Hippocampal formation (tissue), 2 donors: ENCODE measurements at places on chromosomes 4 and X.

DNA sequence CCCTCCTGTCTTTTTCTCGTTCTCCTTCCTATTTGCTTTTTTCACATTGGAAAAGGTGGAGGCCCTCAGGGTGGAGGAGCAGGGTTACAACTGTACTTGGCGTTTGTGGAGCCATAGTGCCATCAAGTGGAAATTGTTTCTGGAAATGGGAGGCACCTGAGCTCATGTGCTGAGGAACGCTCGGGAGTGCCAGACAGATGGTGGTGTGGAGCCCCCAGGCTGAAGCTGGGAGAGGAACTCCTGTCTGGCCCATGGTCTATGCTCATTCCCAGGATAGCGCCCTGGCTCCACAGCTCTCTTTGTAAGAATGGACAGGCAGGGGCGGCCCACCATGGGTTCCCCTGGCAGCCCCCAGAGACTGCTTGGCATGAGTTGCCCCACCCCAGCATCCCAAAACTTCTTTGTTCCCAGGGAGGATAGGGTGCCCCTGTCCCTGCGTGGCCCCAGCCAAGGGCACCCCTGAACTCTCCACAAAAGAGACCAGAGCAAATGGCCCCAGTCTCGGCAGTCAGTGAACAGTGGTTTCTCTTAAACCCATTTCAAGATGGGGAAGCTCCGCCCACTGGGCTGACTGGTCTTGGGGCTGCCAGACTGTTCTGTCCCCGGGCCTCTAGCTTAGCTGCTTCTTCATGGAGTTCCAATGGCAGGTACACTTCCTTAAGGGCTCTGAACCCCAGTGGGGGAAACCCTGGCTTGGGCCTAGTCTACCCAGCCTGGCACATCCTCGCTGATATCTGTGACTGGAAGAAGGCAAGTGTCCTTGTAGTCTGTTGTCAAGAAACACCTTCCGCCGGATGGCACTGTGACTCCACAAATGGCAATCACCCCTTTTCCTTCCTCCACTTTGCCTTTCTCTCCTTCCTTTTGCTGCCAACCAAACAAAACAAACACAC is 70.1 kb downstream of the NBDY start:
- peak; percentile 43 for DNase-seq

- no peak for DNase-seq
Measured at GRCh38 chr4:123953566-123953965, 557.0 kb downstream of the SPRY1 start.

GRCh38 chrX:118538386-118538785 is 42.8 kb downstream of the DOCK11 start:
- no peak for DNase-seq

DNA sequence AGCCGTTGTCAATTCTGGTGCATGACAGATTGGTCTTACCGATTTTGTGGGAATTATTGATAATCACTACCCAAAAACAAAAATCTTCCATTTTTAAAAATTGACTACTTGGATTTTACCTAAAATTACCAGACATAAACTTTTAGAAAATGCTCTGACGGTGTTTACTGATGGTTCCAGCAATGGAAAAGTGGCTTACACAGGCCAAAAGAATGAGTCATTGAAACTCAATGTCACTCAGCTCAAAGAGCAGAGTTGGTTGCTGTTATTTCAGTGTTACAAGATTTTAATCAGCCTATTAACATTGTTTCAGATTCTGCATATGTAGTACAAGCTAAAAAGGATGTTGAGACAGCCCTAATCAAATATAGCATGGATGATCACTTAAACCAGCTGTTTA is 23.0 kb upstream of the UGT2B17 start:
- DNase-seq, result no peak

DNA sequence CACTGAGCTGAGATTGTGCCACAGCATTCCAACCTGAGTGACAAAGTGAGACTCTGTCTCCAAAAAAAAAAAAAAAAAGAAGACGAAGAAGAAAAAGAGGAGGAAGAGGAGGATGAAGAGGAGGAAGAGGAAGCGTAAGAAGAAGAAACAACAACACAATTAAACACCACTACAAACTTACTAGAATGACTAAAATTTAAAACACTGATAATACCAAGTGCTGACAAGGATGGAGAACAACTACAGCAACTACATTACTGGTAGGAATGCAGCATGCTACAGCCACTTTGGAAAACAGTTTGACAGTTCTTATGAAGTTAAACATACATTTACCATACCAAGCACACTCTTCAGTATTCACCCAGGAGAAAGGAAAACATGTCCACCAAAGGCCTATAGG is 24.1 kb downstream of the LRBA start:
- no peak for DNase-seq

GRCh38 chr4:16157609-16158503 is 68.4 kb downstream of the TAPT1 start:
- DNase-seq, result no peak

DNA sequence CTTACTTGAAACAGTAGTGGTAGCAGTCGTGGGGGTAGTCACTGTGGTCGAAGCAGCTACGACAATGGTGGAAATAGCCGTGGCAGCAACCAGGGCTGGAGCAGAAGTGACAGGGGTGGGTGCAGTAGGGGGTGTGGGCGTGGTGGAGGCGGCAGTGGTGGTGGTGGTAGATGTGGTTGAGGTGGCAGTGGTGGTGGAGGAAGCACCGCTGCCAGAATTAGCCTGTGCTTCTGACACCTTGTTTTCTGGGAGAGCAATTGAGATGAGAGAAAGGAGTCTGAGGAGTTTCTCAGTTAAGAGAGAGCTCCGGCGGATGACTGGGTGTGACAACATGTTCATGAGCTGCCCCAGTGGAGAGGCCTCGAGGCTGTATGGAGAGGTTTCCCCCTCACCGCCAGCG is 113.5 kb upstream of the HSD17B10 start:
- DNase-seq, result no peak

DNA sequence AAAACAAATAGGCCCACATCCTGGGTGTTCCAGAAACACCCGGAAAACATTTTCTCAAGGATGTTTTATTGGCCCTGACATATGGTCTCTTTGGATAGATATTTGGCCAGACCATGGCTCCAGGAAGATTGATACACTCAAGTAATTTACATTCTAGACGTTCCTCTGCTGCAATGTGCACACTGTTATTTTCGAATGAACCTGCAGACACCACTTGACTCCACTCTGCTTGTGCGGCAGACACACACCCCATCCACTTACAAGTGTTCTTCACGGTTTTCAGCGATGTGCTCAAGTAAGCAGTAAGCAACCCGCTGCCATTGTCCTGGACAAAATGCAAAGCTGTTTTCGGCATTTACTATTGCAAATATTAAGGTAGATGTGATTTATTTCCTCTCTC is 12.0 kb upstream of the GPM6A start:
- DNase-seq, result no peak

DNA sequence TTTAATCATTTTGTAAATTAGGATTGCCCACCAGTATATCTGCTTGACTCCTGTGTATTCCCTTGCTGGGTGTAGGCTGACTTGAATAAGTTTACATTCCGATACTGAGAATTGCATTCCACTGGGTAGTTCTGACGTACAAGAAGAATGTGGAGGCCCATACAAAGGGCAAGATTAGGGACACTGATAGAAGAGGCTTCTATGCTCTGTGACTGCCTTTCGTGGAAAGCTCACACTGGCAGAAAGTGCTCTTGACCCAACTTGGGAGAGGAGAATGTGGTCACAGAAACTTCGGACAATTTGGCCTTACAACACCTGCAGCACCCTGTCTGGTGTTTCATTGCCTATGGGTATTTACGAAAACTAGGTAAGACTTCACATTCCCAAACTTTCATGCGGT is 126.3 kb downstream of the RAPGEF2 start:
- no peak for DNase-seq

DNA sequence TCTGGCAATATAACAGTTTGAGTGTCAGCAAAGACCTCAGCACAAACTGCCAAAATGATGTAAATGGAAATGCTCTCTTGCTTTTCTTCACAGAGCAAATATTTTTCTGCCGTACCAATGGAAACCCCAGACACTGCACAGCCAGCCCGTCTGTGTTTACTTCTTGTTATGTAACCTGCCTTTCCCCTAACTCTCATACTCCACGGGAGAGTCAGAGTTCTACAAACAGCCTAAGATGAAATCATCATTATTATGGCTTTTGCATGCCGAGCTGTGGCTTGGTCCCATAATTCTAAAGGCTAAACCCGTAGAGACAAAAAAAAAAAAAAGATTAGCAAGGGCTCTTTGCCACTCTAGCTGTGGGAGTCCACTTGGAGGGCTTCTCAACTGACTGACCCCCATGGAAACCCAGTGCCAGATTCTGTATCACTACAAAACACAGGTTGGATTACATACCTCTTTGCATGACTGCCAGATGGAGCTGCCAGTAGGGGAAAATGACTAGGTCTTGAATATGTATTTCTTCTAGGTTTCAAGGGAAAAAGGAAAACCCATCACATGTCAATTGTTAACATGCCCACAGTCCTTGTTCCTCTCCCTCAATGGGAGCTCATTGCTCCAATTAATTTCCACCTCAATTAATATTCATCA is 197.2 kb upstream of the CNKSR2 start:
- DNase-seq, result no peak

DNA sequence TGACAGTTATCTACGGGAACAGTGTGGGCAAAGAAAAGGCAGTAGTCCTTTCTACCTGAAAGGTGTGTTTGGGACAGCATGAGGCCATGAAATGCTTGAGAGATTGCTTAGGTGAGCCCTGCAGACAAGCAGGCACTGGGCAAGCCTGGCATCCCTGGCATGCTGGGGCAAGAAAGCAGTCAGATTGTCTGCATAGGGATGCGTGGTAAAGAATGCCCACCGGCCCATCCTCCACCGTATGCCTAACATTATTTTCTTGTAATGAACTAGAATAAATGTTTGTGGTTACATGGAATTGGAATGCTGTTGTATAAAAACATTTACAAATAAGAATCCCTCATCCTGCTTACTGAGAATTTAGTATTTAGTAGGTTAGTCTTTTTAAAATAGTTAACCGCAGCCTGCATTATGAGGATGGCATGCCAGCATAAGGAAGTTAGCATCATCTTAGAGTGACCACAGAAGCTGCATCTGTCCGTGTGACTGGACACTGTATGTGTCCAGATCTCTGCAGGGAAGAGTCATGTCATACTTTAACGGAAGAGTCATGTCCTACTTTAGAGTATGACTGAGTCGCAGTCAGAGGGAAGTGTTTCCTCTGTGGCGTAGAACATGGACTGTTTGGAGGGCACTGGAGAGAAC is 18.9 kb downstream of the ZBTB49 start:
- no peak for DNase-seq

GRCh38 chr4:185532293-185532692 is 3.0 kb downstream of the PDLIM3 start:
- no peak for DNase-seq

DNA sequence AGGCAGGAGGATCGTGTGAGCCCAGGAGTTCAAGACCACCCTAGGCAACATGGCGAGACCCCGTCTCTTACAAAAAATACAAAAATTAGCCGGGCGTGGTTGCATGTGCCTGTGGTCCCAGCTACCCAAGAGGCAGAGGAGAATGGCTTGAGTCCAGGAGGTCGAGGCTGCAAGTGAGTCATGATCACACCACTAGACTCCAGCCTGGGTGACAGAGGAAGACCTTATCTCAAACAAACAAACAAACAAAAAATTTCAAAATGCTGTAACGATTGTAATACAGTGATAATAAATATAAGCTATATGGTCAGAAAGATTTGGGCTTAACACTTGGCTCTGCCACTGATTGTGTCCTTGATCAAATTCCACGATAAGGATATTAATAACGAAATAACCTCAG is 24.2 kb downstream of the SLC25A4 start:
- no peak for DNase-seq

- no peak for DNase-seq
Measured at GRCh38 chr4:40292313-40292759, 42.8 kb upstream of the CHRNA9 start.

DNA sequence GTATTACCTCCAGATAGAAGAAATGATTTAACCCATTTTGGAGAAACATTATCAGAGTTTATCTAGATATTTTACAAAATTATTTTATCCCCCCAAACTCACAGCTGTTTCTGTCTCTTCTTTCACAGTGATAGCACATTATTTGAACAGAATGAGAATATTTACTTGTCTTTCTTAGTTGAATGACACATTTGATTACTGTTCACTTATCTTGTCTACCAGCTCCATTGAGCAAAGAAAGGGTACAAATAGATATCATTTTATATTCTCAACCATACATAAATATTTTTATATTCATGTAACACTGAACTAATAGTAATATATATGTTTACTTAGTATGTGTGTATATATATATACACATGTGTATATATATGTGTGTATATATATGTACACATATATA is 364.2 kb downstream of the GALNTL6 start:
- DNase-seq, result no peak

DNA sequence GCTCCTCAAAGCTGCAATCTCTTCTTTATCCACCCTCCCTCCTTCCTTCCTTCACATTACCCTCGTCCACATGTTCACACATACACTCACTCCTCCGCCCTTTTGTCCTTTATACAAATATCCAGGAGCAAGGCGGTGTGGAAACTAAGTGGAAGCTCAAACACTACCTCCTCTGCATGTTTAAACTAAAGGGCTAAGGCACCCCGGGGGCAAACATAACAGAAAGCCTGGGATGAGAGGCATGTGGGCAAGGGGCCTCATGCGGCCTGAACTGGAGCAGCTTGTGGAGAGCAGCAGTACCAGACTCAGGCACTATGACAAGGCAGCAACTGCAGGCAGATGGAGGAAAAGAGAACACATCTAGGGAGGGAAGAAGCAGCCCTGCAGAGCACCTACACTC is 9.5 kb downstream of the MAB21L2 start:
- DNase-seq, result no peak

DNA sequence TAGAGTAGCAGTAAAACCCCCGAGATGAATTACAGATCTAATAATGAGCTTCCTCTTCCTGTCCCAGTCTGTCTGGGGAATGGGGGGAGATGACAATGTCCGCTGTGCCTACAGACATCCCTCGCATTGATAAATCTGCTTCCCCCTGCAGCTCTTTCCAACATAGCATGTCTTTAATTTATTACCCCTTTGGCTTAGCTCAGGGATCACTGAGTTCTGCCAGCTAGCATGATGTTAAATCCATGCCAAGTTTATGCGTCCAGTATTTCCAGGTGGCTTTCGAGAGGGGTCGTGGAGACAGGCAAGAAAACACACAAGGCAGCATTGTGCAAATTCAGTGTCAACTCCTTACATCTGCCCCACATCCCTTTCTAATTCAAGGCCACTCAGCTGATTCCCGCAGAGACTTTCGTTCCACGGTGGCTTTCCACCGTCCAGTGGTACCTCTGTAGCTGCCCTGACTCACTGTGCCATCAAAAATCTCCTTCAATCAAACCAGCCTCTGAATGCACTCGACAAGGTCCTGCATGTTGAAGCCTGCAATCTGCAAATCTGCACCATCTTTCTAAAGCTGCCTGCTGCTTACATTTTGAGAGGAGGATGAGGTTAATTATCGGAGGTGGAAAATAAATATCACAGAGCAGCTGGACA is 75.1 kb downstream of the MXRA5 start:
- no peak for DNase-seq

GRCh38 chrX:119753639-119754257 is 4.6 kb upstream of the SOWAHD start:
- peak; percentile 7 for DNase-seq

DNA sequence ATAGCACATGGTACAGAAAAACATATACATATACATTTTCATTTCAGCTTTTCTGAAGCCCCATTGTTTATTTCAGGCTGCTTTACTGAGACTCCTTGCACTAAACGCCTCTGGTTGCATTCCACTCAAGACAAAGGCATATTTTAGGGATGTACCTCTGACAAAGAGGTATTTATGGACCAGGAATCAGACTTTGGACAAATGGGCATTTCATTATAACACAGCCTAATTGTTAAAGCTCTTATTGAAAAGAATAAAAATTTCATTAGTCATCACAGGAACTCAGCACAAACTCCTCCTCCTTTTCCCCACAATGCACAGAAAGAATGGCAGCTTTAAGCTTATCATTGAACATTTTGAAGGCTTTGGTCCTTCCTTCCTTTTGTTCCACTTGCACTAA is 62.9 kb upstream of the UGT8 start:
- DNase-seq, result no peak
